ENCODE measurements at places on chromosomes 4 and X.

GRCh38 chr4:163194593-163194992 is 27.9 kb upstream of the NAF1 start:
- DNase-seq = no peak

DNA sequence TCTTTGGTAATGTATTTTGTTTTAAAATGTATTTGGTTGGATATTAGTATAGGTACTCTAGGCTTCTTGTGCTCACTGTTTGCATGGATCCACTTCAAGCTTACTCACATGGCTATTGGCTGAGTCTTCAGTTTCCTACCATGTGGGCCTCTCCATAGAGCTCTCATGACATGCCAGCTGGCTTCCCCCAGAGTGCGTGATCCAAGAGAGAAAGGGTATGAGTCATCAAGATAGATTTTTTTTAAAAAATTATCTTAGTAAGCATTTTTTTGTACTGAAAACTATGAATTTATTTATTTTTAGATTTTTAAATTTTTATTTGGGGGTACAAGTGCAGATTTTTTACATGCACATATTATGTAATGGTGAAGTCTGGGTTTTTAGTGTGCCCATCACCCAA is 219.1 kb upstream of the AMOT start:
- DNase-seq = no peak

DNA sequence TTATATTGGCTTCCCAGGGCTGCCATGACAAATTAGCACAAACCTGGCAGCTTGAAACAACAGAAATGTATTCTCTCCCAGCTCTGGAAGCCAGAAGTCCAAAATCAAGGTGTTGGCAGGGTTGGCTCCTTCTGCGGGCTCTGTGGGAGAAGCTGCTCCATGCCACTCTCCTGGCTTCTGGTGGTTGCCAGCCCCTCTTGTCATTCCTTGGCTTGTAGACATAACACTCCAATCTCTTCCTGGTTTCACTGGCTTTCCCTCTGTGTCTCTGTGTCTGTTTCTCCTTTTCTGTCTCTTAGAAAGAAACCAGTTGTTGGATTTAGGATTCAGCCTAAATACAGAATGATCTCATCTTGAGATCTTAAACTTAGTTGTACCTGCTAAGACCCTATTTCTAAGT is 85.5 kb downstream of the USP46 start:
- no peak for DNase-seq

GRCh38 chrX:140180585-140180984 is 215.3 kb upstream of the CXorf66 start:
- no peak for DNase-seq

Data from AG04449 (cell line).